ENCODE measurements at places on chromosomes 1 and 21.
A peak's percentile ranks its signal among the peaks of the same experiment; 100 is the strongest.

- peak; percentile 50 for DNase-seq
Measured at GRCh38 chr1:92218559-92218958, 844 bp downstream of the C1orf146 start.

GRCh38 chr1:221648201-221648600, 93.7 kb downstream of the DUSP10 start:
- DNase-seq: no peak

DNA sequence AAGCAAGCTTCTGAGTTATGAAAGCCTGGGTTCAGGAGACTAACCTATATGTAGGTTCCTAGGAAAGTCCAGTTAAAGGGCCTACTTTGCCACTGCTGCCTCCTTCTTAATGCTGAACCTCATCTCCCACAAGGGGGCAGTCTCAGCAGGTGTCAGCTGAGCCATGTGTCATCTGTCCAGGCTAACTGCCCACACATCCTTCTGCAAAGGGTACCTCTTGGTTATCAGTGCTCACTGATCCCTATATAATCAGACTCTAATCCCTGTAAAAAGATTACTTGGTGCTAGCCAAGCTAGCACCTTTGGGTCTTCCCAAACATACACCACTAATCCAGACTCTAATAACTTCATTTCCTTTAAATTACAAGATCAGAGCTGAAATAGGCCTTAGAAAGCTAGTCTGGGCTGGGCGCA, 9.0 kb downstream of the PRDX1 start:
- no peak for DNase-seq

DNA sequence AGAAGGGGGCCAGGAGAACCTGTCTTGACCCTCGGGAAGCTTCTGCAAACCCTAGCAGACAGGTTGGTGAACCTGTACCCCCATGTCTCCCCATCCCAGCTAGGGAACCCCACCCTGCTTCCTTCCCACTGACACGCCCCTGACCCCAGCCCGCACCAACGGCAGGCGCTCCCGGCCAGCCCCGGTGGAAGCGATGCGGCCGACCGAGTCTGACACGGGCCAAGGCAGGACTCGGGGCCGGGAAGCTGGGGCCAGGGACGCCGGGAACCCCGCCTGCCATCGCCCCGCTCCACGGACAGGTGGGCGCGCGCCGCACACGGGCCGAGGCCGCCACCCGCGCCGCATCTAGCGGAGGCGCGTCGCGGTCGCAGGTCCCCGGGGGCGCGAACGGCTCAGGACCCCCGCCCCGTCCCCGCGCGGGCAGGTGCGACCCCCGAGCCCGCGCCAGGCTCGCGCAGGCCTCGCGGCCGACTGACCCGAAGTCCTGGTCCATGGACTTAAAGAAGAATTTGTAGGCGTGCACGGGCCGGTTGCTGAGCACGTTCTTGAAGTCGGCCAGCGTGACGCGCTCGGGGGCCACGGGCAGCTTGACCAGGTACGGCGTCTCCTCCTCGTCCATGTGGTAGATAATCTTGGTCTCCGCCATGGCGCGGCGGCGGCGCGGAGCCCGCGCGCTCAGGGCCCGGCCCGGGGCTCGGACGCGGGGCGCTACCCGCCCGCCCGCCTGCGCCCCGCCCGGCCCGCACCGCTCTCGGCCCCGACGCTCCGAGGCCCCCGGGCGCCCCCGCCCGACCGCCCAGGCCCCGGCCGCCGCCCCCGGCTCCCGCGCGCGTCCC, 580 bp downstream of the DVL1 start:
- peak; percentile 92 for DNase-seq

- DNase-seq: no peak
Measured at GRCh38 chr1:240833075-240833474, 221.1 kb upstream of the GREM2 start.

DNA sequence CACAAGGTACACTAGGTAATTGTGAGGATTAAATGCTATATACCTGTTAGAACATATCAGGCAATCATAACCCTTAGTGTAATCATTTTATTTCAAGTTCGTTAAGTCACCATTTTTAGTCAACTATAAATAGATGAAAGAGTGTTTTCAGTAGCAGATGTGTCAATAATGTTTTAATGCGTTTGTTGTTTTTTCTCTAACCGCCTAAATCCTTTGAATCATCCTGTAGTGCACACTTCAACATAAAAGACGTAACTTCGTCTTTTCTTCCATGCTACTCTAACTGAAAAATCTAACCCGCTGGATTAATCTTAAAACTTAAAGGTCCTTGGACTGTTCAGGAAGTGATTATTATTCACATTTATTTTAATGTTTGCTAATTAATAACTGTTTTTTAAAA, 7.2 kb upstream of the LBR start:
- no peak for DNase-seq

DNA sequence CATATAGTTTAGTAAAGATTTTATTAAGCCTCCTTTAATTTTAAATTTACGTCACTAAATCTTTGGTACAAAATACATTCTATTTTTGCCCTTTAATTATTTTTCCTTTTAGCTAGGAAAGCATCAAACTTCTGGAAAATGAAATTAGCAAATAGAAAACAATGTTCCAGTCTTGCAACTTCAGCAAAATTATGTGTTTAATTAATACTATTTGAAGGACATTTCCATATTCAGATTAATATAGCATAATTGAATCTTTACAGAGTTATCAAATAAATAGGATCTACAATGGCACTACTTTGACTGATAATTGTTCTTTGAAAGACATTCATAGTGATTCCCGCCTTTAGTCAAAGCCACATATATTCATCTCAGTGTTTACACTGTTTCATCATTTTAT, 904.2 kb downstream of the KCNT2 start:
- no peak for DNase-seq

DNA sequence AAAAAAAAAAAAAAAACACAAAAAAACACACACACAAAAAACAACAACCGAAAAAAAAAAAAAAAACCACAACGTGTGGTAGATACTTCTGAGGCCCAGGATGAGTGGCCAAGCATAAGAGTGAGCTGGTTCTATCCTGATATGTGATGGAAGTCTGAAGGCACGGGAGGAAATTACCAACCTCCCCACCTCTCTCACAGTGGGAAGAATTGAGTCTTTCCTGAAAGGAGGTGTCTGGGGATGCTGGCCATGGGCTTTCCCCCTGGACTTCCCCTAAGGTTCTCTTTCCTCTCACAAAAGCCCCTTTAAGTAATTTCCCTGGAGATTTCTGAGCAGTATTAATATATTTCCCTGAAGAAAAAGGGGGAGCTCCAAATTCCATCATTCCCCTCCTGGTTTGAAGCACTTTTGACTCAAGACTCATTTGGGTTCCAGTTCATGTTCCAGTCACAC, 5.2 kb downstream of the TMCC2 start:
- DNase-seq: no peak

- no peak for DNase-seq
Measured at GRCh38 chr1:156815307-156815826, 1.3 kb downstream of the SH2D2A start.

GRCh38 chr1:116763787-116764465, 9.7 kb downstream of the CD2 start:
- no peak for DNase-seq

DNA sequence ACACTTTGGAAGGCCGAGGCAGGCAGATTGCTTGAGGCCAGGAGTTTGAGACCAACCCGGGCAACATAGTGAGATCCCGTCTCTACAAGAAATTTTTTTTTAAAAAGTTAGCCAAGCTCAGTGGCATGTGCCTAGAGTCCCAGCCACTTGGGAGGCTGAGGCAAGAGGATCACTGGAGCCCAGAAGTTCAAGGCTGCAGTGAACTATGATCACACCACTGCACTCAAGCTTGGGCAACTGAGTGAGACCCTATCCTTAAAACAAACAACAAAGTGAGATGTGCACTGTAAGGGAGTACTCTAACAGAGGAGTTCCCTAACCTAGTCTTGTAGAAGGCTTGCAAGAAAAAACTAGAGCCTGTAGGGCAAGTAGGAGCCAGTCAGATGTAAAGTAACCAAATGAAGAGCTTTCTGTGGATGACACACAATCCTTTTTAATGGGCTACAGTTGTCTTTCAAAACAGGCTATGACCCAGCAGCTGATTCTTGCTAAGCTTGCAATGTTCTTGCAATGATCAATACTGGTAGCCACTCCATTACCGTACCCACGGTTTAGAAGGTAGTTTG, 38.0 kb upstream of the SRP9 start:
- no peak for DNase-seq

- DNase-seq: no peak
Measured at GRCh38 chr21:33688353-33688752, 46.1 kb downstream of the ITSN1 start.

DNA sequence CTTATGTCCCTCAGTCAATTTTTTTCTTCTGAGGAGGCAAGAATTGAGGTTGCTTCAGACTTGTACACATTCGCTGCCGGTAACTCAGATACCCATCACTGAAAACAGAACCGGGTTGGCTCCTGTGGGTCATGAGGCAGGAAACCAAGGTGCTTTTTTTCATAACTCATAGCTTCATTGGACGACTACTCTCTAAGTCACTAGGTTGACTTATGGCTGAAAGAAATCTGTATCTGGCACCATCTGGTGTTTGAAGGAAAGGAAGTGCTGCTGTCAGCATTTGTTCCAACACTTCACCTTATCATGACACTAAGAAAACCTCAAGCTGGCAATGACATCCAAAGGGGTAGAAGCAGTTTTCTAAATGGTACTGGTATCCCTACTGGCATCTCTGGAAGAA, 82.3 kb downstream of the TBX19 start:
- DNase-seq: no peak

- no peak for DNase-seq
Measured at GRCh38 chr1:240496356-240496755, 115.6 kb downstream of the GREM2 start.

GRCh38 chr1:111884772-111885443, 104.6 kb downstream of the KCND3 start:
- no peak for DNase-seq

- no peak for DNase-seq
Measured at GRCh38 chr1:75707191-75707590, 17.3 kb upstream of the ACADM start.

DNA sequence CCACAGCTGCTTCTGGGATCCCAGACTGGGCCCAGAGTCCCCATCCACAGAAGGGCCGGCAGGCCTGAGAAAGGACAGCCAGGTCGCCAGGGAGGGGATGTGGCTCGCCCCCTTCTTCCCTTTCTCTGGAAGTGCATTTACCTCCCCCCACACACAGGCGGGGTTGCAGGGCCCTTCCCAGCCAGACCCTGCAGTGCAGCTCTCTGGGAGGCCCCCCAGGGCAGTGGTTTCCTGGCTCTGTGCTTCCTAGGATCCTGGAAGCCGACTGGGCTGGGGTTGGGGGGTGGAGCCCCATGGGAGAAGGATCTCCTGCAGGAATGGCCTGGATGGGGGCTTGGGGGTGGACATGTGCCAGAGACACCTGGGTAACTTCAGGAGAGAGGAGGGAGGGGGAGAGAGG, 4.2 kb upstream of the COL6A1 start:
- DNase-seq: no peak

- DNase-seq: no peak
Measured at GRCh38 chr1:115744646-115745275, 23.8 kb downstream of the CASQ2 start.

GRCh38 chr1:244012202-244012601, 38.9 kb upstream of the ZBTB18 start:
- DNase-seq: no peak

DNA sequence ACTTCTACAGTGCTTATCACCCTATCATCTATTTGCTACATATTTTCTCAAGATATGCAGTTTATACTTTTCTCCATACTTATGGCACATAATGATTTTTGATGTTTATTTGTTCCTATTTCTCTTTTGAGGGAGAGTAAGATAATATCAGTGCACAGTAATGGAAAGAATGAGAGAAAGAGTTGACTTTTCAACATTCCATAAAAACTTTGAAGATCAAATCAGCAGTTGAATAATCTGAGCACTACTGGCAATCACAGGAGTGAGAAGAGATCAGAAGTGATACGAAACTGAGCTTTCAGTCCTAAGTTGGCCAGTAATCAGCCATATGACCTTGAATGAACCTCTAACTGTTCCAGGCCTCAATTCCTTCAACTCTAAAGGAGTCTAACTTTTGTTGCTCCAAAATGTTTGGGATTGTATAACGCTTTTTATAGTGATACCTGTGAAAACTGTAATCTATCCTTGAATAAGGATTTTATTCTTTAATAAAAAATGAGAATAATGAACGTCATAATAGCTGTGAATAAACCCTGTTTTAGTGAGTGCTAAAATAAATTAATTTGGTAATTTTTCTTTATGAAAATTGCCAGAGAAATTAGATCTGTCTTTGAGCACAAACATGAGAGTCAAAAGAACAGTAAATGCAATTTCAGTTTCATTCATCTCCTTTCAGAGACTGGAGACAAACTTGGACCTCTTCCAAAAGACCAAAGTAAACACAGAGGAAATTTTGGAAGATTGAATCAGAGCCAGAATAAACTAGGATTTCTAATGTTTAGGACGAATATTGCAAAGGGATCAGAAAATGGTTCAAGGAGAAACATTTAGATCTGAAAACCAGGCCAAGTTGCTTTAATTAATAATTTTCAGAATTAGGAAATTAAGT, 309.9 kb downstream of the ADGRL2 start:
- no peak for DNase-seq

DNA sequence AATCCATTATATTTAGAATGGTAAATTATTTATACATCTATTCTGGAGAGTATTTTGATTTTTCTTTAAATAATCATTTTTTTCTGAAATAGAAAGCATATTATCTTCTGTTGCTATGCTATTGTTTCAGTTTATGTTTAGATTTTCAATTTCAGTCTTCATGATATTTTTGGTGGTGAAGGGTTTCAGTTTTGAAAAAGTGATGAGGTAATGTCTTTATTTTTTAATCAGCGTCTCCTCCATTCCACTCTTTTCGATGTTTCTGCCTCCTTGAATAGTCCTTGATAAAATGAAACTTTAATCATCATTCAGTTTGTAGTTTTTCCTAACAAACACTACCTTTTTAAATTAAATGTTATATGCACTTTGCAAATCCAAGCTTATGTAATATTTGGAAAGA, 428.6 kb downstream of the PTPRC start:
- no peak for DNase-seq

DNA sequence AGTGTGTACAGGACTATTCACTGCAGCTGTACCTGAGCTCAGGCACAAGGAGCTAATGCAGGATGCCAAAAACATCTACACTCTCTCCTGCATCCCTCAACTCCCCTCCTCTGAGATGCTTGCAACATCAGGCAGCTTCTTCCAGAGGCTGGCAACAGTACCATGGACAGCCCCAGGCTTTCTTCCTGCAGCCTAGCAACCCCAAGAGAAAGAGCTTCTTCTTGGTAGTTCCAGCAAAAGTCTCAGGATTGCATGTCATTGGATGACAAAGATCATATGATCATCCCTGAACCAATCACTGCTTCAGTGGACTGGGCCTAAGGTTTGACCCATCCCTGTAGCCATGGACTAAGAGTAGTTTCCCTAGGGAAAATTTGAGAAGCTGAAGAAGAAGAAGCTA, 46.7 kb downstream of the CAMK2N1 start:
- no peak for DNase-seq

Data from upper lobe of left lung (tissue), 6 donors.